ENCODE measurements at places on chromosomes 11 and 22. TPM values are rescaled to one million over a fixed set of nuclear protein-coding genes. Genes with fewer than 3 reads are reported as not detected.

The EFCAB6 gene
- total RNA-seq, result 3.1 TPM

The OR5AK2 gene
- not detected for total RNA-seq

The NOX4 gene
- total RNA-seq, result 0.30 TPM

The C11orf87 gene
- 0.16 TPM for total RNA-seq

The MRGPRE gene
- not detected for total RNA-seq

The ZNF280B gene
- total RNA-seq, result not detected

The TRIM48 gene
- not detected for total RNA-seq

The VWCE gene
- 1.7 TPM for total RNA-seq

The EPS8L2 gene
- total RNA-seq, result 107 TPM

The RBM4B gene
- 27.1 TPM for total RNA-seq

The MMP13 gene
- 0.72 TPM for total RNA-seq

The FGF4 gene
- not detected for total RNA-seq

The HPX gene
- 0.47 TPM for total RNA-seq

The OR10A2 gene
- not detected for total RNA-seq

The KCNA4 gene
- 0.55 TPM for total RNA-seq

The KDM4E gene
- not detected for total RNA-seq

The SCGB1A1 gene
- not detected for total RNA-seq

The GLYATL1 gene
- total RNA-seq, result 6.1 TPM

The SUSD2 gene
- 35.4 TPM for total RNA-seq

The RPL3 gene
- 2,537 TPM for total RNA-seq

The SLN gene
- total RNA-seq, result not detected

The KDM4D gene
- 0.49 TPM for total RNA-seq

The PGA4 gene
- not detected for total RNA-seq

The RASD2 gene
- total RNA-seq, result 0.89 TPM

The LINC01488 gene
- total RNA-seq, result not detected

The APOL5 gene
- not detected for total RNA-seq

The LRRC4C gene
- not detected for total RNA-seq

The KCNJ1 gene
- total RNA-seq, result 3.0 TPM

All from suprapubic skin (tissue), 4 donors.